Activated CD4-positive, alpha-beta T cell treated with anti-CD3 and anti-CD28 coated beads, Interleukin-2, amount 50 U/mL, for 48 hours (primary cell): ENCODE measurements at places on chromosomes 16 and 17.
A peak's percentile ranks its signal among the peaks of the same experiment; 100 is the strongest.

- peak; percentile 18 for DNase-seq
These were observed 8.4 kb upstream of the TRPV2 start for GRCh38 chr17:16406742-16407674.

DNA sequence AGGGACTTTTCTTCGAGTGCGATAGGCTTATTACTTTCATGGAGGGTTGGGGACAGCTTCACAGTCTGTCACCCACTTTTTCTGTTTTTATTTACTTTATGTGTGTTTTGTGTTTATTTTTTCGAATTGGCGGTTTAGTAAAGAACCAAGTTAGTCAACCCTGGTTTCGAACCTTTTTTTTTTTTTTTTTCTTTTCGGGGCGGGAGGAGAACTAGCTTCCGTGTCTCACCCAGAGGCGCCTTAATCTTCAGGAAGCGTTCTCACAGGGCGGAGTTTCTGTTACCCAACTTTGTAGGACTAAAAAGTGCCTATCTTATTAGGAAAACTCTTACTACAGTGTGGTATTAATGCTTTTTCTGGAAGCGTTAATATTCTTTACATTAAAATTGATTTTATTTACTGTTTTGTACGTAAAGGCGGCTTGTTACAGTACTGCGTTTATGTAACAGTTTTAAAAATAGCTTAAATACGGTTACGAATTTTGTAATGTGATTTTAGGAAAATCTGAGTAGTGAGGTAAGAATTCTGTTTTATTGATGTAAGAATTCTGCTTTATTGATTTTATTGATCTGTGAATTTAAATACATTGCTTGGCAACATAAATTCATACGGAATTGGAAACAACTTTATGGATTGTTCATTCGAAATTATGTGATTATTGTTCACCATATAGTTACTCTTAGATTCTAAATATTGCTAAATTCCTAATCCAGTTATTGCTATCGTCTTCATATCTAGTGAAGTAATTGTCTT lies 885 bp downstream of the ZNF207 start:
- DNase-seq = no peak

DNA sequence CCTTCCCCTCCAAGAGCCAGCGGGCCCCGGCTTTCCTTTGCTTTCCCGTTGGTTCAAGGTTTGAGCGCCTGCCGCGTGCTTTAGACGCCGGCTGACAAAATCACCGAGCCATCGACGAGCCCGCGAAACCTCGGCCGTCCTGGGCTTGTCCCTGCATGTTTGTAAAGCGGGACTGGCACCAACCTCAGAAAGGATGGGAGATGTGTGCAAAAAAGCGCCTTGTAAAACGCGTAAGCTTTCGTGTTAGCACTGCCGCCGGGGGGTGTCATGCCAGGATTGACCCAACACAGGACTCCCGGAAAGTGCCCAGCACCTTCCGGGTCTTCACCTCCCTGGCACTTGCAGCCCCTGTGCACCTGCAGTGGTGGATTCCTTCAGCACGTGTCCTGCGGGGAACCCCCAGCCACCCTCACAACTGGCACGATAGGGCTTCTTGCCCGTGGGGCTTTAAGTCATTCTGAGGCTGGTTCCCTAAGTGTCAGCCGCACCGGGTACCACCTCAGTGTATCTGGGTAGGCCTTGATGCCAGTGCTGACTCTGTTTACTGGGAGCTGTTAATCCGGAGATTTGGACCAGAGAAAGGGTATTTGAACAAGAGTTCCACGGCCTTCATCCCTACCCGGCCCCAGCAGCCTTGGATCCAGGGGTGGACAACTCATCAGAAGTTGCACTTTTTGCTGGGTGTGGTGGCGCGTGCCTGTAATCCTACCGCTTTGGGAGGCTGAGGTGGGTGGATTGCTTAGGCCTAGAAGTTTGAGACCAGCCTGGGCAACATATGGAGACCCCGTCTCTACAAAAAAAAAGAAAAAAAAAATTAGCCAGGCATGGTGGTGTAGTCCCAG lies 817 bp downstream of the NDUFAF8 start:
- peak; percentile 63 for DNase-seq

- no peak for DNase-seq
These were observed 3.6 kb upstream of the KDM8 start for GRCh38 chr16:27199736-27200135.

GRCh38 chr16:28835864-28836760 lies 10.0 kb downstream of the TUFM start:
- DNase-seq = no peak

DNA sequence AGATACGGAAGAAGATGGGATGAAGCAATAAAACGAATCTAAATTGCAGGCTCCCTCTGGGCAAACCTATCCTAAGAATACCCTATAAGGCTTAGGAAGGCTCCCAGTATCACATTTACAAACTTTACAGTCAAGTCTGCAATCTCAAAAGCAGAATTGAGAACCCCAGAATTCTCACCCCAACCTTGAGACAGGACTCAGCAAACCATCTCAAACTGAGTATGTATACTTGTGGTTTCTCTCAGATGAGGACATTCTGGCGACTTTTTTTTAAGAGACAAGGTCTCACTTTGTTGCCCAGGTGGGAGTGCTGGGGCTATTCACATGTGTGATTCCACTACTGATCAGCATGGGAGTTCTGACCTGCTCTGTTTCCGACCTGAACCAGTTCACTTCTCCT lies 19.3 kb upstream of the ITGA2B start:
- DNase-seq = no peak

DNA sequence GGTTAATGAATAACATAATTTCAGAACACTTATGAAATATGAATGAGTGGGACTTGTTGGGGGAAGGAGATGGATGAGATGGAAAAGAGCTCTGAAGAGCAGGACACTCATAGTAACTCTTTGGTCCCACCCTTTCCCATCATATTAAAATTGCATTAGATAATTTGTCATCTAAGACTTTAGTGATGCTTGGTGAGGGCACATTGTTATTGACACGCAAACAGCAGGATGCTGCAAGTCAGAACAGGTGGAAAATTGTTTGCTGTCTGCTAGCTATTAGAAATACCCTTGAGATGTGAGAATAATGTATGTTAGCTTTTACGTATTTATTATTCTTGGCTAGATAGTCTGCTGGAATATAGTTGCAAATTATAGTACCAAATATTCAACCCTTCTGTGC lies 75.7 kb downstream of the TANC2 start:
- no peak for DNase-seq

DNA sequence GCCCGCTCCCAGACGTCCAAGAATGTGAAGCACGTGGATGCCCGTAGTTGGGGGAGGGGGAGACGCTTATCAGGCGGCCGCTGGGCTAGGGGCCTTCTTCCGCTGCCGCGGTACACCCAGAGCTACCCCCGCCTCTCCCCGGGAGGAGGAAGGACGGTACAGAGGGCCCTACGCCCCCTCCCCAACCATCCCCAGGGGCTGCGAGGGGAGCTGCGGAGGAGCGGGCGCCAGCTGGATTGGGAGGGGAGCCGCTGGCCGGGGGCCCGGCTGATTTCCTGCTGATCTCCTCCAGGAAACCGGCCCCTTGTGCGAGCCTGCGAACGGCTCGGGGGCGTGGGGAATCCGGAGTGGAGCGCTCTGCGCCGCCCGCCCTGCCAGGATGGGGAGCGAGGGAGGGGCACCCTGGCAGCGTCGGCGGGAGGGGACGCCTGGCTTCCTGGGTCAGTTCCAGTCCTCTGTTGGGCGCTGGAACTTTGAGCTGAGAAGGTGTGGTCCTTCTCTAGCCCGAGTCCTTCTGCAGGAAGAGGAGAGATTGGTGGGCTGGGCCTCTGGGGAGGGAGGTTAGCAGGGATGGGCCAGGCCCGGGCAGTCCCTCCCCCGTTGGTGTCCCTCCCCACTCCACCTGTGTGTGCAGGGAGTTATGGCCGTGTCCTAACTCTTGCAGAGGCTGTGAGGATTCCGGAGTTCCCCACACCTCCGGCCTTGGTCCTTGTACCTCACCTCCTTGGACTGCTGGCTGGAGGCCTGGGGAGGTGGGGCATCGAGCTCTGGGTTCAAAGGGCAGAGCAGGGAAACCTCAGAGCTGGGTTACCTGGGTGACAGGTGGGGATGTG lies 19.2 kb downstream of the GJD3 start:
- DNase-seq = no peak

DNA sequence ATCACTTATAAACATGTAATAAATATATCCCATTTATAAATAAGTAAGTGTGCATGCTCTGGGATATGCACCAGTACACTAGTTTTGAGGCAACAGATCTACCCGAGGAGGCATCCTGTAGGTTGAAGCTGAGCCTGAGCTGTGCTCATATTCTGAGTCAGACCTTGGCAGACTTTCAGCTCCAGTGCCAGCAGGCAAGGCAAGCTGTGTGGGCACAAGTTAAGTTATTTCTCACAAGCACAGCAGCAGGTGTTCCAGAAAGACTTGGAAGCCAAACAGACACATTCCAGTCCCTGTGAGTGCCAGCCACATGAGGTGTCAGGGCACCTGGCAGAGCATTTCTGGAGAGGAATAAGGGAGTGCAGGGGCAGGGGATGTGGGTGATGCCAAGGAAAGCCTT lies 1.3 kb upstream of the CLEC19A start:
- DNase-seq = peak; percentile 23

GRCh38 chr16:64196444-64196843 lies 925.4 kb downstream of the CDH11 start:
- no peak for DNase-seq

DNA sequence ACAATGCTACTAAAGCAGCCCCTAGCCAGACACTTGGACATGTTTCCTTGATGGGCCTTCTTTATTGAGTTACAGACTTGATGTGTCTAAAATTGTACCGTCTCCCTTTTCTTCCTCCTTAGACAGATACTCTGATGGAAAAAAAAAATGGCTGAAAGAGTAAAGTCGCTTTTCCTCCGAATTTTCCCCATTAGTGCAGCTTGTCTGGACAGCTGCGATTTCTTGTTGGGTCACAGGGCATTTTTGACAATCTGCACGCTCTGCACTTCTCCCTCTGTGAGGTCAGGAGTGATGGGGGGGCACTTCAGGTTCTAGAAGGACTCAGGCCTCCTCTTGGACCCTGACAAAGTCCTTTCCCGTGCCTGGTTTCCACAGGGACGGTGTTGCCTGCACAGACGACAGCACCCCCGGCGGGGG lies 968 bp upstream of the PRKAR1A start:
- no peak for DNase-seq

DNA sequence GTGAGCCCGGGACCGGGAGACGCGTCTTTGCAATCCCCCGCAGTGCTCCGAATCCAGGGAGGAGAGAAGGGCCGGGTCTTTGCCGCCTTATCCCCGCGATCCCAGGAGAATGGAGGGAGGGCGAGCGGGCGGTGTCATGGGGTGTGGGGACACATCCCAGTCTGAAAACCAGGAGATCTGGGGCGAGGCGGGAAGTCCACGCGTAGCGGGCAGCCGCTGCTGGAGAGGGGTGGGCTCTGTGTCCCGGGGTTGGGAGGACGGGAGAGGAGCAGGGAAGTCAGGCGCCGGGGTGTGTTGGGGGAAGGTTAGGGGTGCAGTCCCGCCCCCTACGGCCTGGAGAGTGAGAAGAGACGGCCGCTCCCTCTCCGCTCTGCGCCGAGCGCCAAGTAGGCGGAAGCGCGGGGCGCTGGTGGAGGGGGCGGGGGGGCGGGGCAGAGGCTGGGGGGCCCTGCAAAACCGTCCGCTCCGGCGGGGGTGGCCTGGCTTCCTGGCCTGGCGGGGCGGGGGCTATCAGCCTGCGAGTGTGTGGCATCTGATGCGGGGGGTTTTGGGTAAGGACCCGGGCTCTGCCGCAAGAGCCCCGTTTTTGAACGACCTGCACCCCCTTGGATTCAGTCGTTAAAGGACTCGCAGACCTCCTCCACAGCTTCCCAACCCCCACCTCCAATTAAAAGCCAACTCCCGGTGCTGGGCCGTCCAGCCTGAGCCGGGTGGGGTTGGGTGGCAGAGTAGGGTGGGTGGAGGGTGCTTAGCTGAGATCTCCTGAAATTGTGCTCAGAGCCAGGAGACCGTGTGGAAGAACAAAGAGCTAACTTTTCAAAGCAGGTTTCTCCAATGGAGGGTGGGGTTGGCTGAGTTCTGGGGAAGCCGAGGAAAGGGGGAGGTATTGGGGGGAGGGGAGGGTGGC lies 654 bp downstream of the LASP1 start:
- DNase-seq = peak; percentile 75

GRCh38 chr17:57166803-57167202 lies 81.8 kb downstream of the AKAP1 start:
- DNase-seq = no peak

DNA sequence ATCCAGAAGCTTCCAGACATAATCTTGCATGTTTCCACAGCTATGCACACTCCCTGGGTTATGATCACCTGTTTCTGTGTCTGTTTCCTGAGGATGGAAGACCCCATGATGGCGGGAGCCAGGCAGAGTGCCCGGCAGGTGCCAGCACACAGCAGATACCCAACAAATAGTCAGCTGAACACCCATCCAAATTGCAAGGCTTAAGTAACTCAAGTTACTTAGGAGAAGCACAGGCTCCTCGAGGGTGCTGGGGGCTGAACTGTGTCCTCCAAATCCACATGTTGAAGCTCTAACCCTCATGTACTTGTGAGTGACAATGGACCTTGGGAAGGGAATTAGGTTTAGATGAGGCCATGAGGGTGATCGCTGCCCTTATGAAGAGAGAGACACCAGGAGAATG lies 79.5 kb upstream of the DOC2B start:
- DNase-seq = no peak

GRCh38 chr16:63581570-63581969 lies 1540.3 kb downstream of the CDH11 start:
- DNase-seq = no peak

DNA sequence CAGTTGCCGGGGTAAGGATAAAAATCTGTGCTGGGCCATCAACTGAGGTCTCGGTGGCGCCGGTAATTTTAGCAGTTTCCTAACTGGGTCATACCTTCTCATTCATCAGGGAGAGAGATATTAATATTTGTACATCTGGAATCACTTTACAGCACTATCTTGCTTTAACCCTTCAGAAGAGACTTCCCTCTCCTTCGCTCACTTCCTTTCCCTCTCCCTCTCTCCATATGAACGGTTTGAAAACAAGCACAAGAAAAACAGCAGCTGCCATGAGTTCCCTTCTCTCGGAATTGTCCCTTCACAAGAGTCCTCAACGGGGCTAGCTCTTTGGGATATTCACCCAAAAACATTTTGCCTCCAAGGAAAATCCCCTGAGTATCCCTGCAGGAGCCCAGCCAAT lies 144.3 kb upstream of the NOG start:
- DNase-seq = no peak

- DNase-seq = no peak
These were observed 4.8 kb upstream of the LASP1NB start for GRCh38 chr17:38920374-38921291.

DNA sequence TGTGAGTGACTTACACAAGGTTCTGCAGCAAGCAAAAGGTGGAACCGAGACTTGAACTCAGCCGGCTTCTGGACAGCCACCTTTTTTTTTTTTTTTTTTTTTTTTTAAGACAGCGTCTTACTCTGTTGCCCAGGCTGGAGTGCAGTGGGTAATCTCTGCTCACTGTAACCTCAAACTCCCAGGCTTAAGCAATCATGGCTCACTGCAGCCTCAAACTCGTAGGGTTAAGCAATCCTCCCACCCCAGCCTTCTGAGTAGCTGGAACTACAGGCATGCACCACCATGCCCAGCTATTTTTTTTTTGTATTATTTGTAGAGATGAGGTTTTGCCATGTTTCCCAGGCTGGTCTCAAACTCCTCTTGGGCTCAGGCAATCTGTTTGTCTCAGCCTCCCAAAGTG lies 55.2 kb upstream of the GOT2 start:
- DNase-seq = no peak
